ENCODE measurements at places on chromosomes 1 and 21.

DNA sequence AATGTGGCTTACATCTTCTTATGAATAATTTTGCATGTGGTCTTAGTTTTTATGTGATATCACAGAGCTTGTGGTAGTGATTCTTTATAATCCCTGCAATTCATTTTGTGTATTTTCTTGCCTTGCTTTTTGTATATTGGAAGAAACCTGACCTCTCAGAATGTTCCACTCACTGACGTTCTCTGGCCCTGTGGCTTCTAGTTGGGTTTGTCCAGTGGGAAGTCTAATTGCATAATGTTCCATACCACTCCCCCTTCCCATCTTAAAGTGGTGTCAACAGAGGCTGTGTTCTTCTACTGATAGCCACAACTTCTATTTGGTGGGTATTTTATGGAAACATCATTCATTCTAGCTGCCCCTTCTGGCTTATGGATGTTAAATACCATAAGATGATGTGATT, 225.3 kb downstream of the BACH1 start:
- DNase-seq: no peak

GRCh38 chr1:5649795-5650194, 342.4 kb downstream of the NPHP4 start:
- no peak for DNase-seq

- no peak for DNase-seq
Observed at GRCh38 chr1:206709772-206710459, 25.2 kb downstream of the MAPKAPK2 start.

DNA sequence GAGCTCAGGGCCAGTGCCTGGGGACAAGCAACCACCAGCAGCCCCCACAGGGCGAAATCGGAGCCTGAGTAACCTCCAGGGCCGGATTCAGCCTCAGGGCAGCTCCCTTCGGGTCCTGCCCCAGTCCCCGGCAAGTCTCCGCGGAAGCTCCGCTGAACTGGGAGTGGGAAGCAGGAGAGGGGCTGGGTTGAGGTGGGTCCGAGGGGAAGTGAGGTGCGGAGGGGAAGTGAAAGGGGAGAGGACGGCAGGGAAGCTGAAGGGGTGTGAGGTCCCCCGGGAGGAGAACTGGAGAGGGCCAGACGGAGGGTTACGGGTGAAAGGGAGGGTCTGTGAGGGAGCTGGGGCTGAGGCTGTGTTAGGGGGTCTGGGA, 560 bp downstream of the PADI2 start:
- peak; percentile 45 for DNase-seq

GRCh38 chr1:111197598-111198284, 2.7 kb downstream of the DENND2D start:
- DNase-seq: peak; percentile 85

GRCh38 chr1:78132948-78133322, 87.2 kb downstream of the GIPC2 start:
- no peak for DNase-seq

DNA sequence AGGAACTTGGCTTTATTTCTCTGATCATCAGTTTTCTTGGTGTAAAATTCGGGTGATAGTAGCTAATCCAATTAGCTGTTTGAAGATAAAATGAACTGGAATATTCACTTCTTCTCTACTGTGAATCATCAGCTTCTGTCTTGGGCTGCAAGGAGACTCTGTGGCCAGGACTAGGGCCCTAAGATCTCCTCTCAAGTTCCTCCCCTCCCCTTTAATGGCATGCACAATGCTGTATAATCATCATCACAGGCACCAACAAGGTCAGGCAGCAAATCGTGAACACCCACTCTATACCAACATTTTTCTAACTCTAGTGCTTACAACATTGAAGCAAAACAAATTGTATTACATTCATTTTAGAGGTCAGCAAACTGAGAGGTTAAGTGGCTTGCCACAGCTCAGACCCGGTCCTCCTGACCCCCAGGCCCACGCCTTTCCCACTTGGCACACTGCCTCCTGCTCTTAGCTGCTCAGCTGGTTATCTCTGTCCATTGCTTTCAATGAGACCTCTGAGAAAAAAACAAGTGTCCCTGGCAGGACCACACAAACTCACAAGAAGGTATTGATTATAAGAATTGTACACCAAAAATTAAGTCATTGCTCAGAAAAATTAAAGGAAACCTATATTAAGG, 31.8 kb downstream of the LRRC52 start:
- DNase-seq: no peak

- no peak for DNase-seq
Observed at GRCh38 chr21:16522548-16522947, 792.8 kb downstream of the USP25 start.

DNA sequence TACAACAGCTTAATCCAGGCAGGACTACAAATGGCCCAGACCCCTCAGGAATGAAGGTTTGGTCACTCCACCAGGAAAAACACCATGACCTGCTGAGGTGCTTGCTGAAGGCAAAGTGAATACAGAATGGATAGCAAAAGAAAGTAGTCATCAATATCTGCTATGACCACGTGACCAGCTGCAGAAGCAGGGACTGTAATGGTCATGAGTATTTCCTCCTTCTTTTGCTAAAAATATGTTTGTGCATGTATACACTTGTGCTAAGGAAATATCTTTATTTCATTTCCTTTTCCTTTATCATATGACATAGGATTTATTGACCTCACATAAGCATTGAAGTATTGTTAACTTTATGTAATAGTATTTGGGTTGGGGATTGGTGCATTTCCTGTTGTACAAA, 26.4 kb upstream of the GOLT1A start:
- DNase-seq: no peak

DNA sequence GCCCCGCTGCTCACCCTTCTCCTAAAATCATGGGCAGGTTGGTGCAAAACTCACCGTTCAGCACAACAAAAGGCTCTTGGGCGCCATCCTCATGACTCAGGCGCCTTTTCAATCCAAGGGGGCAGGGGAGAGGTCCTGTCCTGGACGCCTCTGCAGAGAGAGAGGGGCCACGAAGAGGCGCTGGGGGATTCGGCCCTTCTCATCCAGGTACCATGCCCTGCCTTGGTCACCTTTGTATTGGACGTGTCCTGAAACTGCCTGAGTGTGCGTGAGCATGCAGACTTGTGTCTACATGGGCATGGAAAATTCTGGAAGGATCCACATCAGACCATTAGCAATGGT, 53.5 kb downstream of the SLC37A1 start:
- DNase-seq: no peak

DNA sequence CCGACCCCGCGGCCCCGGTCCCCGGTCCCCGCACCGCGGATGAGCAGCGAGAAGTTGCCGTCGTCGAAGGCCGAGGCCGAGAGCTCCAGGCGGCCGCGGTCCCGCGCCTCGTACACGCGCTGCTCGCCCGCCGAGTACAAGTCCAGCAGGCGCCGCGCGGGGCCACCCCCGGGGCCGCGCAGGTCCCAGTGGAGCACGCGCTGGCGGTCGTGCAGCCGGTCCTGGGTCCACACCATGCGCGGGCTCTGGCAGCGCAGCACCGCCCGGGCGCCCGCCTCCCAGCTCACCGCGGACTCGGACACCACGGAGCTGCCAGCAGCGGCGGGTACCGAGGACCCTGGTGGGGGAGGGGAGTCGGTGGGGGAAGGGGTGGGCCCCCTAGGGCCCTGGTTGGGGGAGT, 2.9 kb downstream of the MXRA8 start:
- DNase-seq: peak; percentile 36

DNA sequence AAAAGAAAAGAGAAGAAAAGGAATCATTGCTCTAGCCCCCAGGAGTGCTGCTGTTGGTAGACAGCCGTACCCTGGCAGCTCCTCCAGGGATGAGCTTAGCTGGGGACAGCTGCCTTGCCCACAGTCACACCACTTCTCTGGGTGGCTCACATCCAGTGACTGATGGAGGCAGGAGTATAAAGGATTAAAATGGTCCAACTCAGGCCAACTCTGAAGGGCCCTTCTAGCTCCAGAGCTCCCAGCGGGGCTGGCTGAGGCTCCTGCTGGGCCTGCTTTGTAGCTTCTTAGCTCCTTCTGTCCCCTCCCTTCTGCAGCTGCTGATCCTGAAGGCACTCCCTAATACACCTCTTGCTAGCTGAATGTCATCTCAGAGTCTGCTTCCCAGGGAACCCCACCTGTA, 4.4 kb downstream of the CITED4 start:
- no peak for DNase-seq

- no peak for DNase-seq
Observed at GRCh38 chr1:155263067-155263466, 907 bp upstream of the SCAMP3 start.

DNA sequence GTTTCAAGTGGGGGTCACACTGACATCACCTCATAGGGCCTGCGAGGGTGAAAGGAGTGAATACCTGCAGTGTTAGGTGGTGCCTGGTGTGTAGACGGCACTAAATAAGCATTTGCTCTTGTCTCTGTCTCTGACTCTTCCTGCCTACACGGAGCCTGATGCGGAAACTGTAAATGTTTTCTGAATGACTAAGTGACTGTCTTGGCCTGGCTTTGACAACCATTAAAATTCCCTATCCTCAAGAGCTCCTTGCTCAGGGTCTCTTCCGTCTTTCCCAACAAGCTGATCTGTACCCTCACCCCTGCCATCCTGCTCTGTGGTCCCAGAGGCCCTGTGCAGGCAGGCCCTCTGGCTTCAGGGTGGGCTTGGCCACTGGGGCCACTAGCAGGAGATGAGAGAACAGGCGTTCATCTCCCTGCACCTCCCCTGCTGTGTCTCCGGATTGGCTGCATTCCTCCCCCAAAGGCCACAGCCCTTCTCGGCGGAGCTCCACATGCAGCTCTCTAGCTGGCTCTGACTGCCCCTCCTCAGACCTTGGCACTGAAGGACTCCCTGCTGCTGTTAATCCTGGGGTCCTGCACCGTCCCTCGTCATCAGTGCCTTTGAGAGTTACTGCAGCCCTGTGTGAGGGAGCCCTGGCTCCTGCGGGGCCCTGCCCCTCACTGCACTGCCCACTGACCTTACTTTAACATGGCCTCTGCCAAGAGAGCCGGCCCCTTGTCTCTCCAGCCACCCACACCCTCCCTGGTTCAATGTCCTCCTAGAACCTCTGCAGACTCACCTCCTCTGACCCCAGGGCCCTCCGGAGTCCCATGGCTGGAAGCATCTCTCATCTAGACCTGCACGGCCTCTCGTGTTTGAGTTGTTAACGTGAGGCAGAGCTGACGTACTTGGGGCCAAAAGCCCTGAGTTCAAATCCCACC, 211.1 kb downstream of the MATN1 start:
- DNase-seq: peak; percentile 44

GRCh38 chr21:31557421-31558188, 101.9 kb upstream of the SOD1 start:
- peak; percentile 83 for DNase-seq

DNA sequence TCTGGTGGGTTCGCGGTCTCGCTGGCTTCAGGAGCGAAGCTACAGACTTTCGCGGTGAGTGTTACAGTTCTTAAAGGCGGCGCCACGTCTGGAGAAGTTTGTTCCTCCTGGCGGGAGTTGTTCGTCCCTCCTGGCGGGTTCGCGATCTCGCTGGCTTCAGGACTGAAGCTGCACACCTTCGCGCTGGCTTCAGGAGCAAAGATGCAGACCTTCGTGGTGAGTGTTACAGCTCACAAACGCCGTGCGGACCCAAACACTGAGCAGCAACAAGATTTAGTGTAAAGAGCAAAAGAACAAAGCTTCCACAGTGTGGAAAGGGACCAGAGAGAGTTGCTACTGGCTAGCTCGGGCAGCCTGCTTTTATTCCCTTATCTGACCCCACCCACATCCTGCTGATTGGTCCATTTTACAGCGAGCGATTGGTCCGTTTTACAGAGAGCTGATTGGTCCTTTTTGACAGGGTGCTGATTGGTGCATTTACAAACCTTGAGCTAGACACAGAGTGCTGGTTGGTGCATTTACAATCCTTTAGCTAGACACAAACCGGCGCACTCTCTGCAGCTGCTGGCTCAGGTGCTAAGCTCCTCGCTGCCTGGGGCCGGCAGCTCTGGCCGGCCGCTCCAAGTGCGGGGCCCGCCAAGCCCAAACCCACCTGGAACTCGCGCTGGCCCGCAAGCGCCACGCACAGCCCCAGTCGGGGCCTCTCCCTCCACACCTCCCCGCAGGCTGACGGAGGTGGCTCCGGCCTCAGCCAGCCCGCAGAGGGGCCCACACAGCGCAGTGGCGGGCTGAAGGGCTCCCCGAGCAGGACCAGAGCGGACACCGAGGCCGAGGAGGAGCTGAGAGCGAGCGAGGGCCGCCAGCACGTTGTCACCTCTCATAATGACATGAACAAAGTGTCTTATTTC, 172.8 kb upstream of the KCTD3 start:
- no peak for DNase-seq

All from ELF-1 (cell line).